ENCODE measurements at places on chromosomes 1 and 21. TPM values are rescaled to one million over a fixed set of nuclear protein-coding genes. Genes with fewer than 3 reads are reported as not detected.

GRCh38 chr1:41811051-41811795 lies 107.5 kb downstream of the HIVEP3 start:
- DNase-seq, result no peak

DNA sequence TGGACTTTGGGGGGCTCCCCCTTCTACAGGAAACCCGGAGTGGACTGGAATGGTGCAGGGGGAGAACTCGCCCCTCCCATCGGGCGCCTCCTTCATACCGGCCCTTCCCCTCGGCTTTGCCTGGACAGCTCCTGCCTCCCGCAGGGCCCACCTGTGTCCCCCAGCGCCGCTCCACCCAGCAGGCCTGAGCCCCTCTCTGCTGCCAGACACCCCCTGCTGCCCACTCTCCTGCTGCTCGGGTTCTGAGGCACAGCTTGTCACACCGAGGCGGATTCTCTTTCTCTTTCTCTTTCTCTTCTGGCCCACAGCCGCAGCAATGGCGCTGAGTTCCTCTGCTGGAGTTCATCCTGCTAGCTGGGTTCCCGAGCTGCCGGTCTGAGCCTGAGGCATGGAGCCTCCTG lies at the start of gene TNFRSF14:
Gene TNFRSF14, plus strand, starts transcription at position 95 of the 401 bp plus-strand sequence. Its CDS starts 294 bp downstream, at position 389.
- DNase-seq, result no peak

- no peak for DNase-seq
Observed at GRCh38 chr1:37041483-37041882, 7.2 kb upstream of the GRIK3 start.

- no peak for DNase-seq
Observed at GRCh38 chr21:31382060-31382459, 38.0 kb upstream of the TIAM1 start.

- no peak for DNase-seq
Observed at GRCh38 chr1:9843576-9843945, 19.8 kb upstream of the CLSTN1 start.

Gene PCSK9
- 0.17 TPM for polyA plus RNA-seq

Measured in AG04450 (cell line).